Foreskin keratinocyte (primary cell): ENCODE measurements at places on chromosomes 7 and 10.

GRCh38 chr10:7405637-7406036 is 5.2 kb downstream of the SFMBT2 start:
- no peak for DNase-seq

- no peak for DNase-seq
These were observed 472 bp downstream of the PDAP1 start for GRCh38 chr7:99407872-99408378.

GRCh38 chr7:36281945-36282717 is 107.5 kb upstream of the ANLN start:
- no peak for DNase-seq

DNA sequence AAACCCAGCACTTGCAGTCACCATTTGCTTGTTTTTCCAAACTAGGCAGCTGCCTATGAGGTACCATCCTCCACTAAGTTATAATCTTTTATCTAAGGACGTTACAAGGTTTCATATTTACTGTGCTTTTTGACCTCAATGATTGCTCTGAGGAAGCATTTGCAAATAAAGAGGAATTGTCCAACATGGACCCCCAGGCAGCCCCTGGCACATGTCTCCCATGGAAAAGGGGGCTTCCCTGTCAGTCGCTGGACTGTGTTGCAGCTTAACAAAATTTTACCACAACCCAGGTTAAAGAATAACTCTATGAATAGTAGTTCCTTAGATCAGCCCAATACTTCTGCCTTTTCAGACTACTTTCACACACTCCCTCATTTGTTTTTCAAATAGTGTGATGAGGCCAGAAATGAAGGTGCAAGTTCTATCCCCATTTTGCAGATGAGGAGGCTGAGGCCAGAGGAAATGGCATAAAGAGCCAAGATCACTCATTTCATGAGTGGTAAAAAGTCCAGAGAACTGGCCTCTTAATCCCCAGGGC is 52.8 kb upstream of the ZPBP start:
- DNase-seq, result no peak

DNA sequence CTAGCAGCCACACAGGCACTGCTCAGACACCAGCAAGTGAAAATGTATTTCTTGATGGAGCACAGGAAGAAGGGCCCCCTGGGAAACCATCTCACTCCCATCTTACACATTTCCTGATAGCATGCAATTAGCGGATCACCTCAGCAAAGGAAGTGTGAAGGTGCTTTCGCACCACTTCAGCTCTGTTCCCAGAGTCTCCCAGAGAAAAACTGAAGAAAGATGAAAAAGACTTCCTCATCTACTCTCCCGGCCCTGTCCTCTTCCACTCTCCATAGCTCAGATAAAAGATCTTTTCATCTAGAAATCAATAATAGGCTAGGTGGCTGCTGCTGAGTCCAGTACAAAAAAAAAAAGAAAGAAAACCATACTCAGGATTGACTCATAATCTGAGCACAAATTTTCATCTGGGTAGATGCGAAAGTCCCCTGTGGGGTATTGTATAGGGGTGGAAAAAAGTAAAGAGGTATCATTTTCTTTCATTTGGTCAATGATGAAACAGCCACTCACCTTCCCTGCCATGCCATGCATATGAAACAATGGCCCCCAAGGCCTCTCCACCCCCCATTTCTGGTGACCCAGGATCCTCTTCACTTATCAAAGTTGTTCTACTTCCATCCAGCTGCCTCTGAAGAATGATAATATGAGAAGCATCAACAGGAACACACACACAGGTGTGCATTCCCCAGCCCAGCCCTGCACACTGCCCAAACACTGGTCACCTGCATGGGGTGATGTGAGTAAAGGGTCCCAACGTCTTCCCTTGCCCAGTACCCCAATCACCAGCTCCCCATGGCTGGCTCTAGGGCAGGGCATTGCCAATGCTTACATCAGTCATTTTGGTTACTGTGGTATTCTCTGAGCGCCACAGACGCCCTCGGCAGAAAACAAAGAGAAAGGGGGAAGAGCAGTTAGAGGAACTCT is 48.8 kb upstream of the DGKI start:
- no peak for DNase-seq

- DNase-seq, result no peak
These were observed 54.1 kb upstream of the ANTXRL start for GRCh38 chr10:46232666-46233065.

DNA sequence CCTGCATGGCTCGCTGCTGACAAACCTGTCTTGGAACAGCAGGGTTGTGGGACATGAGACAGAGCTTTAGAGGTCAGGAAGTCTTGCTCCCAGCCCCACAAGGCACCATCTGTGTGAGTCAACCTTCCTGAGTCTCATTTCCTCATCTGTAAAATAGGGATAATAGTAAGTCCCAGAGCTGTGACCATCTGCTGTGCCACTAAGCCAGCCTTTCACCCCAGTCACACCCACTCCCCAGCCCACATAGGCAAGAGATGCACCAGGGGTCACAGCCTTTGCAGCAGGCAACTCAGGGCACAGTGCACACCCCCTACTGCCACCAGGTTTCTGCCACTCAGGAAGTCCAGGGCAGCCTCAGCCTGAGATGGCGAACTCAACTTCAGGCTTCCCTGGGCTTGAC is 29.4 kb upstream of the CDH23 start:
- no peak for DNase-seq

DNA sequence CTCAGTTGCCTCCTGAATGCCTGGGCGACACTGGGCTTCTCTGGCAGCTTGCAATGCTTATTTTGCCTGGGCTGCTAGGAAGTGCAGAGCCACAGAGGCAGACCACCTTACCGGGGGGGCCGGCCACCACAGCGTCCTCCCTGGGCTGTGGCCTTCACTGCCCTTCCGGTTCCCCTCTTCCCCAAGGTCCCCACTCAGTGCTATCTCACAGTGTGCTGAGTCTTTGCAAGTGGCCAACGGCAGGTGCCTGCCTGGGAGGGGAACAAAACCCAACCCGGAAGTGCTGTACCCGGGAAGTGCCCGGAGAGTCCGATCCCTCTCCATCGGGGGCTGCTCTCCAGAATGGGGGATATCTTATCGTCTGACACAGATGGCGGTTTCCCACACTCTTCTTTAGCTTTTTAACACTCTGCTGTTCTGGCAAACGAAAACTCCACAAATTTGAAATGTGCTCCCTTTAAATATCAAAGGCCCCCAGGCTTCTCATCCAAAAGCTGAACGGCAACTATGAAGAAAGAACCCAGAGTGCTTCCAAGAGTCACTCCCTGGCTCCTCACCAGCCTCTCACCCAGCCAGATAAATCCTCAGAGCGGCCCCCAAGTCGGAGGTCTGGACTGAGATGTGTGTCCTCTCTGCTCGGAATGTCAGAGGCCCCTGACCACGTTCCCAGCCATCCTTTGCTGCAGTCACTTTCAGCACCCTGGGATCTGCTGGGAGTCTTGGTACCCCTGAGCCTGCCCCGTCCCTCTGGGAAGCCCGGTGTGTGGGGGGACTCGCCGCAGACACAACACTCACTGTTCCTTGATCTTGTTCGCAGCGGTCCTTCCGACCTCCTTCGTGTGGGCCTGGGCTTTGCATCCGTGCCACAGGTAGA is 165.1 kb downstream of the SVIL start:
- no peak for DNase-seq

GRCh38 chr7:95642173-95642572 is 45.9 kb upstream of the PDK4 start:
- no peak for DNase-seq

DNA sequence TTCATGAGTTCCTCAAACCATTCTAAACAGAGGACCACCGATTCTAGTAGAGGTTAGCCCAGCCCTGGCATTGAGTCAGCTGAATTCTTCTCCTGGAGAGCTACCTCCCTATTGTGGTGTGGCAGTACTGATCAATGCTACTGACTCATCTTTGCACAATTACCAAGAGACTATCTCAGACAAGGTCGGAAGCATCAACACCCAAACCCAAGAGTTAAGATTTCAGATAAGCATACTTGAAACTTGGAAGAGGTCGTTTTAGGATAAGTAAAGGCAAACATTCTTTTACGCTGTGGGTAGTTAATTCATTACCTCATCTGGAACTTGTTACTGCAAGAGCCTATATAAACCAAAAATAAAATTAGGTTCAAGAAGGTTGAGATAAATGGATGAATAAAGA is 154.6 kb upstream of the NRBF2 start:
- DNase-seq, result peak; percentile 28

DNA sequence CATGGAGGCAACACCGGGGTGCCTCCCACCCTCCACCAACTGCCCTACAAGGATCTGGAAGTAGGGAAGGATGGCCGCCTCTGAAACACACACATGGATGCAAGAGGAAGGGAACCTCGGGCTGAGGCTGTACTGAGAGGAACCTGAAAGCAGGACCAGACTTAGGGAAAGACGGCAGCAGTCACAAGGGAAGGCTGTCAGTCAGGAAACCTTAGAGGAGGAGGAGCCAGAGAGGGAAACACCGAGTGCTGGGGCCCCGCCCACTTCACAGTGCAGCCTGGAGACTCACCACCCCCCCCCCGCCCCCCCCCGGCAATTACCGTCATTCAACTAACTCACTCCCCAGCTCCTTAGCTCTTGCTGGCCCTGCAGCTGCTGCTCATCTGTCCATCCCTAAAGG is 2.5 kb downstream of the CYREN start:
- no peak for DNase-seq

- no peak for DNase-seq
These were observed 295.5 kb upstream of the CDC14C start for GRCh38 chr7:48628793-48629349.

DNA sequence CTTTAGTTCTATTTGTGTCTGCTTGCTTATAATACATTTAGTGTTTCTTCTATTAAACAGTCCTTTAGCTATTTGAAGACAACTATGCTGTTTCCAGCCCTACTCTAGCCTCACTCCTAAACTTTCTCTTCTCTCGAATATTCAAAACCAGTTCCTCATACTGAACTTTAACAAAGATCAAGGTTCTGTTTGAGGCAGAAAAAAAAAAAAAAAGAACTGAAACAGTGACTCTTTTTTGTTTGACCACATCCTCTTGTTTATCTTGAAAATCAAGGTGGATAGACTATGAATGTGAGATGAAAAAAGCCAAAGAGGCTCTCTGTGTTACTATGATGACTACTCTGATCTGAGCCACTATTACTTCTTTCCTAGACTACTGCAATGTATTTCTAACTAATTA is 154.3 kb downstream of the ZNF365 start:
- DNase-seq, result no peak

- DNase-seq, result no peak
These were observed 6.5 kb downstream of the ARHGAP22 start for GRCh38 chr10:48598243-48598935.

DNA sequence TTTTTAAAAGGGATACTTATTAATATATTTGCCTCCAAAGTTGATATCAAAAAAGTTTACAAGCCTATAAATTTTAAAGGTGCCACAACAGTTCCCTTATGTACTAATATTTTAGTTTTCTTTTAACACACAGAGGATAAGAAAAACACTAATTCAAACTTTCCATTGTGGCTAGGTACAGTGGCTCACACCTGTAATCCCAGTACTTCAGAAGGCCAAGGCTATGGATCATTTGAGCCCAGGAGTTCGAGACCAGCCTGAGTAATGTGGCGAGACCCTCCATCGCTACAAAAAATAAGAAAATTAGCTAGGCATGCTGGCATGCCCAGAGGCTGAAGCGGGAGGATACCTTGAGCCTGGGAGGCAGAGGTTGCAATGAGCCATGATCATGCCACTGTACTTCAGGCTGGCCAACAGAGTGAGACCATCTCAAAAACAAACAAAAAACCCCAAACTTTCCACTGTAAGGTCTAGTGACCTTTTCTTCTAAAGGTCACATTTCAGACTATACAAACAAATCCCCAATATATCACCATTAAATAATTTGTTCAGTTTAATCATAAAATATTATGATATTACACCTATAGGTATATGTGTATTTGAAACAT is 107.5 kb downstream of the HBP1 start:
- no peak for DNase-seq

GRCh38 chr7:69656890-69657289 is 58.6 kb downstream of the AUTS2 start:
- no peak for DNase-seq

DNA sequence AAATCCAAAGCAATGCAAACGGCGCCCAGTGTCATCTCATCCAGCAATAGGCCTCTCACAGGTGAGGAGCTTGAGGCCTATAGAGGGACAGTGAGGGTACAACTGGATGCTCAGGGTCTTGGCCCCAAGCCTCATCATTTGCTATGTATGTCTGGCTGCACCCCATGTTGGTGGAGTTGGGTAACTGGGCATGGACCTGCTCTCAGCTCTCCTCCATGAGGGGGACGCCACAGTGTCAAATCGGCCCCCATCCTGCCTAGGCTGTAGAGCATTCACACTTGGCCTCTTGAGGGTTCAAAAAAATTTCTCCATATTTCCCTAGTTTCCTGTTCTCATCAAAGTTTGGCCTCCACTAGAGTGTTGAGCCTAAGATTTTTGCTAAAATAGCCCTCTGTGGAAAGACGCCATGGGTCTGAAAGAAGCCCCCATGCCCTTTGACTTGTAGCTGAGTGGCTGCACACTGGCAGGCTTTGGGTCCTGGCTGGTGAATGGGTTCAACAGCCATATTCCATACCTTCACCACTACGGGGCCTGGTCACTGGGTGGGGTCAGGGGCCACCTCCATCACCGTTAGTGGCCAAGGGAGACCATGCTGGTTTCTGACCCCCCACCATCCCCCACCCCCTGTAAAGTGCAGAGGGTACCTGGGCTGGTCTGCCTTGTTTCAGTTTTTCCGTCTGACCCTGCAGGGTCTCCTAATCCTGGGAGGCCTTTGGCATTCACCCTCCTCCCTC is 132.3 kb upstream of the TBX20 start:
- no peak for DNase-seq

DNA sequence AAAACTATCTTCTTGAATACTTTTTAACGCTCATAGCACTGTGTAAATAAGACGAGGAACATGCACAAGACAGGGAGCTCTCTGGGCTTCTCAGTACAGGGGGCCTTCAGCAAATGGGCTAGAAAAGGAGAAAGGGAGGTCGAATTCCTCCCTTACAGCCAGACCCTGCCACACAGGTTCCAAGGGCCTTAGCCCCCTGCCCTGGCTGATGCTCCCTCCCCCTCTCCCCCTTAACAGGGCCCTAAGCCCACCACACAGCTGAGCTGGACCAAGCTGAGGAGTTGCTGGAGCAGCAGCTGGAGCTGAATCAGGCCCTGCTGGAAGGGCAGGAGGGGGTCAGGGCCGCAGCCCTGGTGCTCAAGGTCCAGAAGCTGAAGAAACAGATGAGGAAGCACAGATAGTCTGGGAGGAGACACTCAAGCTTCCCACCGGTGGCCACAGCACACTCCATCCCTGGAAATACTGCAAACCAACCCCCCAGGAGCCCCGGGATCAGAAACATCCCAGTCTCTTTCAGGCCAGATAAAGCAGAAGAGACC is 153.9 kb downstream of the SNX13 start:
- DNase-seq, result no peak

GRCh38 chr10:110500515-110500905 is 2.8 kb downstream of the DUSP5 start:
- peak; percentile 73 for DNase-seq

- peak; percentile 45 for DNase-seq
These were observed 842 bp downstream of the ZNF22 start for GRCh38 chr10:45001381-45002148.

- no peak for DNase-seq
These were observed 8.7 kb upstream of the TCAF1 start for GRCh38 chr7:143910473-143911248.

GRCh38 chr10:66929375-66929774 is 3.5 kb downstream of the LRRTM3 start:
- DNase-seq, result no peak
